NCI-H526 (cell line): ENCODE measurements at places on chromosomes 6 and 20.

- no peak for DNase-seq
Measured at GRCh38 chr6:5082487-5083306, 2.4 kb upstream of the PPP1R3G start.

DNA sequence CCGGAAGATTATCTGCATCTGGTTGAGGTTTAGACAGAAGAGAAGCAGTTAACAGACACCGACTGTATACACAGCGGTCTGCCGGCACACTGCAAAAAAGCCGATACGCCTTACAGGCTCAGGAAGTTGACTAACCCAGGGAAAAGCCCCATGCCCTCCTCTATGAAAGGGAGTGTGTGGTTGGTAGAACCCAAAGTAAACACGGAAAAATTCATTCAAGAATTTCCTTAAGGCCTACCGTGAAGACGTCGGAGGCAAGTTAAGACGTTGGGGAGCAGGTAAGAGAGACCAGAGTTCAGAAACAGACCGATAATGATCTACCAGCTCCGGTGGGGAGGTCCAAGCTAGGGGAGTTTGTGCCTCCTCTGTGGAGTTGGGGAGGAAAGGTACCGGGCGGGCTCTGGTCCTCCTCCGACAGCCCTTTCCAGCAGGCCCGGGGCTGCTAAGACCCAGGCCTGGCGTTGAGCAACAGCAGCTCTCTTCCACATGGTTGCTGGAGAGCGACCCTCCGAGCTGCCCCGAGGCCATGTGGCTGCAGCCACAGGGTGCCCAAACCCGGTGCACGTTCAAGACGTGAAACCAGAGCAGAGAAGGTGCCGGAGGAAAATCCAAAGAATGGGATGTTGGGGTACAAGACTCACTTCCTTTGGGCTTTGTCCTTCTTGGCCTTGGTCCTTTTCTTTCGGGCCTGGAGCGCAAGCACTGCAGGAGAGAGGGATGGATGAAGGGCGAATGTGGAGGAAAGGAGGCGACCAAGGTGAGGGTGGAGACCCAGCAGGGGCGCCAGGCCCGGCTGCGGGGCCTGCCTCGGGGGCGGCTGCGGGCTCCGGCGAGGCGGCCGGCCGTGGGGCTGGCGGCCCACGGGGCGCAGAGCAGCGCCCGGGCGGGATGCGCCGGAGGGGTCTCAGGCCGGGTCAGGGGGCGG lies 809 bp downstream of the SRPK1 start:
- no peak for DNase-seq

- DNase-seq, result no peak
Measured at GRCh38 chr6:156602066-156602385, 175.2 kb upstream of the ARID1B start.

- no peak for DNase-seq
Measured at GRCh38 chr6:116373940-116374339, 3.2 kb downstream of the DSE start.

DNA sequence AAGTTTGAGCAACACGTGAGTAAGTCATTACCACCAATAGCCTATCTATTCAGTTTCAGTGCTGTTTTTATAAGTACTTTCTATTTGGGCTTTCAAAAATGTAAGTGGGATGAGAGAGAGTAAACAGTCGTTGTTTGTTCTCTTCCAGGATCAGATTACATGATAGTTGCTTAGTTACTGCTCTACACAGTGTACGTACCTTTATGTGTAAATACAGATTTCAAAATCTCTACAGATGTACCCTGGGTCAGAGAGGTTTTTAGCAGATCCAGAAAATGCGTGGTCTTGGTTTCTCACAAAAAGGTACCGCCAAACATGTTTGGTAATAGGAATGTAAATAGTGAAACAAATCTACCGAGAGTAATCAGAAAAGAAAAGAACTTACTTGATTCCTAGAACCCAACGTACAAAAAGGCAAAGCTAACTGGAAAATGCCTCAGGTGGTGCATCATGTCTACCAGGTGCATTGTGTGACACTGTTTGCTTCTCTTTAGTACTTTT lies 421.1 kb downstream of the BCKDHB start:
- peak; percentile 91 for DNase-seq

DNA sequence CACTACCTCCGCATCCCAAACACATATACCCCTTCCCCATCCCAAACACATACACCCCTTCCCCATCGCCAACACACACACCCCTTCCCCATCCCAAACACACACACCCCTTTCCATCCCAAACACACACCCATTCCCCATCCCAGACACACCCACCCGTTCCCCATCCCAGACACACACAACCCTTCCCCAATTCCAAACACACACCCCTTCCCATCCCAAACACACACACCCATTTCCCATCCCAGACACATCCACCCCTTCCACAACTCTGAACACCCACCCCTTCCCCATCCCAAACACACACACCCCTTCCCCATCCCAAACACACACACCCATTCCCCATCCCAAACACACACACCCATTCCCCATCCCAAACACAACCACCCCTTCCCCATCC lies 314.5 kb downstream of the KIF16B start:
- DNase-seq, result no peak

DNA sequence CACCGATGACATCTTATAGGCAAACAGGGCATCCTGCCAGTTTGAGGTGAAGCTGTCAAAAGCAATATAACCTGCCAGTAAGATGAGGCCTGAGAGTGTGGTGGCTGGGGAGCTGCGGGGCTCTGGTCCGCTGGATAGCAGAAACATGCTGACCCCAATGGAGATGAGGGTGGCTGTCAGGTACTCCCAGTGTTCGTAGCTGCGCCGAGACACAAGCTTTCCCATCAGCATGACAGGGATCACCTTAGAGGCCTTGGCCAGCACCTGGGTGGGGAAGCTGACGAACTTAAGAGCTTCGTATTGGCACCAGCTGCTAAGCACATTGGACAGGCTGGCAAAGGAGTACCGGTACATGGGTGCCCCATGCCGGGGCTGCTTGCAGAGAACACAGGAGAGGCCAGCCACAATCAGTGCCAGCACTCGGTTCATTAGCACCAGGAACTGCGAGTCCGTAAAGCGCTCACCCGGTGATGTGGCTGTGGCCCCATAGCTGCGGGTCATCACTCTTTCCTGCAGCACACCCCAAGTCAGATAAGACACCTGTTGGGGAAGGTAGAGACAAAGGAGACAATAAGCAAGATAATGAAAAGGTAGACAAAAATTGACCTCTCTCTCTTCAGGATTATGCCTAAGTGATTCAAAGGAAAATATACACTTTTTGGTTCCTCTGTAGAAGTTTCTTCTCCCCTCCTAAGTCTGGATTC lies 2.1 kb downstream of the SLC35B2 start:
- no peak for DNase-seq

DNA sequence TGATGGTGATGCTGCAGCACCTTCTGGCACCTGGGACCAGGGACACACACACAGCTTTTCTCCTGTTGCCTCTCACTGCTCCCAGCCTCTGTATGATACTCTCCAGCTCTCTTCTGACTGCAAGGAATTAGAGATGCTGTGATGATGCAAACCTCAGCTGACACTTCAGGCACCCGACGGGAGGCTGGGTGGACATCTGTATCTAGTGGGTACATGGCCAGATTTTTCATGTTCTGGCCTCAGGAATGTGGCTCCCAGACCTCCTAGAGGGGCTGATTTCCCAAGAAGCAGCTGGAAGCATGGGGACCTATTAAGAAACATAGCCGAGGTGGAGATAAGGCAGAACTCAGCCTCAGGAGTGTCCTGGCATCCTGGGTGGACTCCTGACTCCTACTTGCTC lies 6.8 kb upstream of the EPB41L1 start:
- DNase-seq, result no peak

- DNase-seq, result no peak
Measured at GRCh38 chr6:125193208-125193607, 39.6 kb downstream of the TPD52L1 start.

DNA sequence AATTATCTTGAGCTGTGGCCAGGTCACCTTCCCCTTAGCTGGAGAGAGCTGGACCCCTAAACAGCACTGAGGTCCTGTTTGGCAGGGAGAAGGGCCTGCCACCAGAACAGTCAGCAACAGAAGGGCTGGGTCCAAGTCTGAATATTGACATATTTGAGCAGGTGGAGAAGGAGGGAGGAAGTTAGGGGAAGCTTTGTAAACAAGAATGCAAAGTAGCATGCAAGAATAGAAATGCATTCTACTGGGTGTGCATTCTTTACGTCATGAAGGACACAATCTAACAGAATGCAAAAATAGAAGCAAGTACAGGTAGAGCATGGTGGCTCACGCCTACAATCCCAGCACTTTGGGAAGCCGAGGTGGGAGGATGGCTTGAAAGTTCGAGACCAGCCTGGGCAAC lies 100.5 kb downstream of the QRSL1 start:
- peak; percentile 49 for DNase-seq

GRCh38 chr20:39123185-39123557 lies 161.0 kb downstream of the DHX35 start:
- no peak for DNase-seq

DNA sequence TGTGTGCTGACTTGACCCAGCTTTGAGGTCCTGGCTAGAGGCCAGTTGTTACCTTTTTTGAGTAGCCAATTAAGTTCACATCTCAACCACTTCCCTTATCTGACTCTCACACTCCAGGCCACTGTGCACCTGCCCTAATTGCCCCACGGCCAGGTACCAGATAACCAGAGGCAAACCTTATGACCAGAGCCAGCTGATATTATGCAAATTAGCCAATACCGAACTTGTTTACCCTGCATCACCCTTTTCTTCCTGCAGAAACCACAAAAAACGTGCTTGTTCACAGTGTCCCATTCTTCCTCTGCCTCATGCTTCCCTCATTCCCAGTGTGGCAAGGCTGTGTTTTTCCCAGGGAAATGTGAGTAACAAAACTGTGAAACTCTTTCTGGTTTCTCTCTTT lies 89.3 kb downstream of the HTR1B start:
- DNase-seq, result peak; percentile 4

- DNase-seq, result no peak
Measured at GRCh38 chr20:62358171-62359042, 8.7 kb downstream of the LAMA5 start.

- no peak for DNase-seq
Measured at GRCh38 chr6:12436224-12436623, 146.1 kb downstream of the EDN1 start.

DNA sequence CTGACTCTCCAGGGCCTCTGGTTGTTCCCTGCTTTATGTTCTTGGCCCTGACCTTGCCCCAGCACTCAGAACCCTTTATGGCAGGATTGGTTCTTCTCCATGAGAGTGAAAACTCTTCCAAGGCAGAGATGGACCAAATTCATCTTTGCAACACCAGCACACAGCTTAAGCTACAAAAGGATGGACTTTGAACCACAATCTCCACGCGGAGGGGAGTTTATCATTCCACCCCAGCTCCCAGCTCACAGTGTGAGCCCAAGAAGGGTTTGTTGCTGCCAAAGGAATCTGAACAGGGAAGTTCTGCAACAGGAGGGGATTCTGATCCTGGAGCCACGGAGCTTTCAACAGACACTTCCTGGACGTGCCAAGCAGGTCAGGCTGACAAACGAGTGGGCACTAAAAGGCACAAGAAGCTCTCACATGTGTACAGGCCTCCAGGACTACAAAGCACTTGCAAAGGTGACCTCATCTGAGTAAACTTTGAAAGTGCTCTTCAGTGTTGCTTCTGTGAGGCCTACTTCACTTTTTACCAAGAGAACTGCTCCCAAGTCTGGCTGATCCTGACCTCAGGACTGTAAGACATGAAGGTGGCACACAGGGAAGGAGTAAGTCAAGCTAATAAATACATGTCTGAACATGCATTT lies 8.9 kb downstream of the FITM2 start:
- DNase-seq, result no peak

GRCh38 chr6:79077715-79078074 lies 359 bp downstream of the PHIP start:
- DNase-seq, result peak; percentile 62

- DNase-seq, result no peak
Measured at GRCh38 chr6:129632172-129632613, 77.8 kb downstream of the ARHGAP18 start.

GRCh38 chr20:39640147-39640546 lies 678.0 kb downstream of the DHX35 start:
- DNase-seq, result no peak

- DNase-seq, result no peak
Measured at GRCh38 chr6:45377043-45377553, 636 bp downstream of the SUPT3H start.

DNA sequence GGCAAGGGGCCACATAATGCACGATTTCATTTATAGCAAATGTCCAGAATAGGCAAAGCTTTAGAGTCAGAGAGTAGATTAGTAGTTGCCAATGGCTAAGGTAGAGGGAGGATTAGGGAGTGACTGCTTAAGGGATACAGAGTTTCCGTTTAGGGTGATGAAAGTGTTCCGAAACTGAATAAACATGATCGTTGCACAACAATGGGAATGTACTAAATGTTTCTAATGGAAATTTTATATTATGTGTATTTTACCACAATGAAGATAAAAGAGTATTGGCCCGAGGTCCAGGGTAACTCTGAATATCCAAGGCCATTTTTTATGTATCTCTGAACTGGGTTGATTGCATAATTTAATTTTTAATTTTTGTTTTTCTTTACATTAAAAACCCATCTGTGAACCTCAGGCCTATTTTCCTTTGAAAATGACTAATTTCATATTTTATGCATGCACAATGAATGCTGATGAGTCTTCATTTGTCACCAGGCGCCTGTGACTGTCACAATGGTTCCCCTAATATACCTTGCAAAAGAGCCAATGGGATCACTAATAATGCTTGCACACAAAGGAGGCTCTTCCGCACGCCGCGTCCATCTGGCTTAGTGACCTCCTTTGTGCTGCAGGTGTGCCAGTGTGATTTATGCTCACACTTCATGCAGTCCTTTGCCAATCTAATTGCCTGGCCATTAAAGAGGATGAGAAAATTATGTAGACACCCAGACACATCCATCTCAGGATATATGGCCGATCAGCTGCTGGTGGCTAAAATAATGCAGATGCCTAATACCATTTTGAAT lies 612.5 kb downstream of the CDH26 start:
- DNase-seq, result no peak

DNA sequence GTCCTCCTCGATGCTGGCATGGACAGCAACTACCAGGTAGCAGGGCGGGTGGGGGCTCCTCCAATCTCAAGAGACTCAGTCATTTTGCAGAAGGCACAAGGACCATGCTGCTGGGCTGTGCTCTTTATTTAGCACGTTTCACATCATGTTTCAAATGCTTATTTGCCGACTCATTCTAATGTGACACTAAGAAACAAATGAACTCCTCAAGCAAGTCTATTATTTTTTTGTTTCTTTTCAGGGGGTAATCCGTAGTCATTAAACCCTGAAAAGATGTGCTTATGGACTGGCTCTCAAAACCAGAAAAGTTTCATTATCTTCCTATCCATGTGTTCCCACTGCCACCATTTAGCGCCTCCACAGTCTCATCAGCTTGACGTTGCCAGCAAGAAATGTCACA lies 92.9 kb downstream of the ANKS1A start:
- DNase-seq, result no peak

GRCh38 chr6:167648501-167649278 lies 178.0 kb upstream of the AFDN start:
- no peak for DNase-seq

DNA sequence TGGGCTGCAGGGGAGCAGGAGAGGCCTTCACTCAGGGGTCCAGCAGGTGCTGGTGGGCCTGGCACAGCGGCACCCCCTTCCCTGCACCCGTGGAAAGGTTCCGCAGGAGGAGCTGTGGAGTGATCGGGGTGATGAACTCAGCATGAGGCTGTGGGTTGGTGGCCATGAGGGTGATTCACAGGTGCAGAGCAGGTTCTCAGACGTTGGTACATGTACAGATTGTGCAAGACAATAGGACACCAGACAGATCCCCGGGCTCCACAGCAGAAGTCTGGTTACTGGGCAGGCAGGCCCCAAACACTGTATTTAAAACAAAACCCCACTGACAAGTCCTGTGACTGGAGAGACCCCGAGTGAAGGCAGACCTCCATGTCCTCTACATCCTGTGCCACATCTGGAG lies 151.6 kb upstream of the CDH4 start:
- DNase-seq, result no peak
